CD4-positive, alpha-beta T cell (primary cell): ENCODE measurements at places on chromosomes 2 and 18.

GRCh38 chr2:8472545-8473323 lies 209.1 kb upstream of the ID2 start:
- H3K27ac ChIP-seq, result peak overlapping the region; percentile 66
- no peak overlapping the region for H3K4me3 ChIP-seq
- H3K36me3 ChIP-seq, result no peaks in the 10 kb centered on the region
- H3K27me3 ChIP-seq, result no peaks in the 10 kb centered on the region
- peaks cover 75% of the 10 kb centered on the region for H3K4me1 ChIP-seq

- DNase-seq, result no peak
- no peak overlapping the region for H3K4me3 ChIP-seq
- no peaks in the 10 kb centered on the region for H3K4me1 ChIP-seq
- H3K27ac ChIP-seq, result no peak overlapping the region
- H3K36me3 ChIP-seq, result no peaks in the 10 kb centered on the region
Observed at GRCh38 chr18:44938720-44939665, 258.3 kb downstream of the SETBP1 start.

GRCh38 chr18:63141778-63142176 lies 177.8 kb downstream of the BCL2 start:
- H3K27ac ChIP-seq, result no peak overlapping the region
- peaks cover 24% of the 10 kb centered on the region for H3K36me3 ChIP-seq
- no peak overlapping the region for H3K4me3 ChIP-seq

GRCh38 chr2:230347659-230348305 lies 20.8 kb downstream of the SP140L start:
- H3K36me3 ChIP-seq, result peaks cover 45% of the 10 kb centered on the region
- no peak overlapping the region for H3K4me3 ChIP-seq
- H3K4me1 ChIP-seq, result peaks cover 14% of the 10 kb centered on the region
- no peaks in the 10 kb centered on the region for H3K27me3 ChIP-seq
- DNase-seq, result no peak

DNA sequence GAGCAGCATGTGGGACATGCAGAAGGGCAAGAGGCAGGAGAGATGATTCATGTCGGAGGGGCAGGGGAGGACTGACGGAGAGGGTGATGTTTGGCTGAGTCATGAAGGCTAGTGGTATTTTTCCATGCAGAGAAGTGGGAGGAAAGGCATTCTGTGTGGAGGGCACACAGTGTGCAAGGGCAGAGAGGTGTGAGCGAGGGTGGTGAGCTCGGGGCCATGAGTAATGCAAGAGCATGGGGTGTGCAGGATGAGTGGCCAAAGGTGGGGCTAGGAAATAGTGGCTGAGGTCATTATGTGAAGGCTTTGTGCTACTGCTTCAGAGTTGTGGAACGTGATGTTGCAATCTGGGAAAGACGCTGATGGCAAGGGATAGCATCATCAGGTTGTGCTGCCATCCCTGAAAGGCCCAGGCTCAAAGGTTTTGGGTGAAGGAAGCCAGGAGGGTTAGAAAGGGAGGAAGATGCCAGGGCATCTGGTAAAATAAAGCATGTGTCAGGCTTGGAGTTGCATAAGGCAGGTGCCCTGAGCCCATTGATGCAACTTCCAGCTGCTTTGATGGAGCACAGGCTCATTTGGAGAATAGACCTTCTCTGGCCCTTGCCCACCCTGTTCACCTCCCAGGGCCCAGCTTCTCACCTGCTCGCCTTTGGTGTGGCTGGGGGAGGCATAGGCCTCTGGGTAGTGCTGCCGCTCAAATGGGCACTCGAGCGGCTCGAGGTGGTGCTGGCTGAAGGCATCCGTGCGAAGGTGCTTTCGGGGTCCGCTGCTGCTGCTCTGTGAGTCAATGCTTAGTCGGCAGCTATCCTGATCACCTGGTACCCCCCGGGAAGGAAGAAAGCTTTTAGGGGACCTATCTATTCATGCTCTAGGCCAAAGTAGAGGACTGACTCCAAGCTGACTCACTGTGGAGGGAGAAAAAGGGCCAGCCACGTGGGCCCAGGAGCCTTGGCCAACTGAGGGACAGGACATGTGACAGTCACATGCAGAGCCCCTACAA lies 37.5 kb downstream of the PAX8 start:
- peak; percentile 66 for DNase-seq
- H3K4me3 ChIP-seq, result no peak overlapping the region
- H3K4me1 ChIP-seq, result peaks cover 13% of the 10 kb centered on the region
- no peaks in the 10 kb centered on the region for H3K36me3 ChIP-seq
- no peak overlapping the region for H3K27ac ChIP-seq

- no peak overlapping the region for H3K27ac ChIP-seq
- no peaks in the 10 kb centered on the region for H3K4me1 ChIP-seq
- no peaks in the 10 kb centered on the region for H3K36me3 ChIP-seq
- H3K27me3 ChIP-seq, result no peaks in the 10 kb centered on the region
- H3K4me3 ChIP-seq, result no peak overlapping the region
Observed at GRCh38 chr2:18273205-18273604, 287.2 kb downstream of the RDH14 start.

GRCh38 chr2:71961289-71962027 lies 186.2 kb downstream of the CYP26B1 start:
- no peak for DNase-seq
- H3K4me1 ChIP-seq, result no peaks in the 10 kb centered on the region
- H3K36me3 ChIP-seq, result no peaks in the 10 kb centered on the region
- no peak overlapping the region for H3K27ac ChIP-seq

DNA sequence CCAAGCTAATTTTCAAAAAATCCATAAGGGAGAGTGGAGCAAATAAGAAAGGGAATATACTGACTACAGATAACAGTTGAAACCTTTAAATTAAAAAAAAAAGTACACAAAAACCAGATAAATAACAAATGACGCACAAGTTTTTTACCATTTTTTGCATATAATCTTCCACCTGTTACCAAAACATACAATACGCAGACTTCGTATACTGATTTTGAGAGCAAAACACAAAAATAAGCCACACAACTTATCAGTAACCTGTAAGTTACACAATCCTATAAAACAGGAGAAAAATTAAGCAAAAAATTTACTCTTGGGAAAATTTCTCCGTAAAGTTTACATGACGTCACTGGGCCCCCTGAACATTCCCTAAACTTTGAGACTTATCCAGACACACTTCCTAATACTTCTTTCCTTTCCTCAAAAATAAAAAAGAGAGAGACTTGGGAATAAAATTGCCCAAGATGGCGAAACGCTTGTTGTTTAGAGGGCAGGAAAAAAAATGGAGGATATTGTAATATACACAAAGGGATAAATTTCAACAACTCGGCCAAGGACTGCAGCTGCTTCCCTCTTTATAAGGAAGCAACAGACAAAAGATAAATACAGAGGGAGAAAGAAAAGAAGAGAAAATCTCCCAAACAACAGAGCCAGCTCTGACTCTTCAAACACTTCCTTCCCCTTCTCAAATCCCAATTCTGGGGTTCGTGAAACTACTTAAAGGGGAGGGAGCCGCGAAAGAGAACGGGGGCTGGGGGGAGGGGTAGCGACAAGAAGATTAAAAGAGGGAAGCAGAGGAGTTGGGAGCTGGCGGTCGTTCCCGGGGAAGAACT lies 1.6 kb downstream of the BAZ2B start:
- peaks cover 13% of the 10 kb centered on the region for H3K27me3 ChIP-seq
- no peak for DNase-seq
- peak overlapping the region; percentile 67 for H3K4me3 ChIP-seq
- no peak overlapping the region for H3K27ac ChIP-seq

GRCh38 chr18:49698525-49699025 lies 114.8 kb downstream of the ACAA2 start:
- DNase-seq, result no peak
- H3K36me3 ChIP-seq, result no peaks in the 10 kb centered on the region
- no peak overlapping the region for H3K4me3 ChIP-seq
- H3K27ac ChIP-seq, result no peak overlapping the region
- no peaks in the 10 kb centered on the region for H3K27me3 ChIP-seq

GRCh38 chr2:106192752-106193689 lies 1.1 kb downstream of the UXS1 start:
- H3K36me3 ChIP-seq, result no peaks in the 10 kb centered on the region
- H3K4me1 ChIP-seq, result peaks cover 53% of the 10 kb centered on the region
- H3K27ac ChIP-seq, result peak overlapping the region; percentile 71

DNA sequence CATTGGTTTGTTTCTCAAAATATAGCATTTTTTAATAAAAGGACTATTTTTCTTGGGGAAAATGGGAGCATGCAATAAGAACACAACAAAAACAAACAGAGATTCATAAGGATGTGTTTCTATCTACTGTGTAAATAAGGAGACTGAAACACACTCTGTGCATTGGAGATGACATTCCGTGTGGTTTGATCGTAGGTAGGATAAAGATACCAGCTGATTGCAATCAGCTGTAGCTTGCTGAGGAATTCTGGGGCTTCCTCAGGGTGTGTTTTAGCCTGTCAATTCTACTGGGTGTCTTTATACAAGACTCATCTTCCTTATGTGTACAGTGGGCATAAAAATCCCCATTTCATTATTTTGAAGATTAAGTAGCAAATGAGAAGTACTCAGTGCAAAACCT lies 591.6 kb downstream of the DSC3 start:
- no peaks in the 10 kb centered on the region for H3K27me3 ChIP-seq
- H3K36me3 ChIP-seq, result no peaks in the 10 kb centered on the region
- H3K27ac ChIP-seq, result no peak overlapping the region
- no peak for DNase-seq

DNA sequence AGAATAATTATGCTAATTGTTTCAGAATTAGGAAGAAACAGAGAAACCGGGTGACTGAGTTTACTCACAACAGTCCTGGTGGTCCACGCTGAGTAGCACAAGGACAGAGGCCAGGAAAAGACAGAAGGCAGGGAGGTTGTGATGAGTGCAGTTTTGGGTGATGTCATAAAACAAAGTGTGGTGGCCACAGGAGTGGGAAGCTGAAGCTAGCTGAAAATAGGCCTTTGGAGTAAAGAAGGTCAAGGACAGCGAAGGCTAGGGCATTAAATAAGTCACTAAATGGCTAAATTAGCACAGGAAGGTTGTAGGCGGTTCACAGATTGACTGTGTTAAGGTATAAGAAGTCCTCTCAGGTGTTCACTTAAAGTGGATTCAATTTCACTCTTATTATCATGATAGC lies 120.9 kb upstream of the TTN start:
- DNase-seq, result no peak
- no peak overlapping the region for H3K4me3 ChIP-seq
- H3K36me3 ChIP-seq, result no peaks in the 10 kb centered on the region
- no peaks in the 10 kb centered on the region for H3K27me3 ChIP-seq
- H3K27ac ChIP-seq, result no peak overlapping the region

- H3K4me1 ChIP-seq, result peaks cover 92% of the 10 kb centered on the region
- H3K36me3 ChIP-seq, result no peaks in the 10 kb centered on the region
- H3K27ac ChIP-seq, result no peak overlapping the region
- DNase-seq, result no peak
Observed at GRCh38 chr2:28619213-28620196, 123.6 kb downstream of the PLB1 start.

- H3K36me3 ChIP-seq, result no peaks in the 10 kb centered on the region
- no peaks in the 10 kb centered on the region for H3K27me3 ChIP-seq
- H3K4me1 ChIP-seq, result no peaks in the 10 kb centered on the region
- H3K4me3 ChIP-seq, result no peak overlapping the region
- no peak for DNase-seq
Observed at GRCh38 chr18:59835605-59836379, 64.0 kb upstream of the PMAIP1 start.

GRCh38 chr2:224333726-224334482 lies 68.0 kb downstream of the FAM124B start:
- H3K27me3 ChIP-seq, result peaks cover 2% of the 10 kb centered on the region
- no peak overlapping the region for H3K27ac ChIP-seq
- no peak for DNase-seq
- H3K4me1 ChIP-seq, result no peaks in the 10 kb centered on the region
- no peaks in the 10 kb centered on the region for H3K36me3 ChIP-seq
- no peak overlapping the region for H3K4me3 ChIP-seq

- no peak overlapping the region for H3K4me3 ChIP-seq
- no peaks in the 10 kb centered on the region for H3K36me3 ChIP-seq
- no peak overlapping the region for H3K27ac ChIP-seq
- H3K27me3 ChIP-seq, result no peaks in the 10 kb centered on the region
Observed at GRCh38 chr2:219273937-219274336, 5.2 kb upstream of the DNAJB2 start.

DNA sequence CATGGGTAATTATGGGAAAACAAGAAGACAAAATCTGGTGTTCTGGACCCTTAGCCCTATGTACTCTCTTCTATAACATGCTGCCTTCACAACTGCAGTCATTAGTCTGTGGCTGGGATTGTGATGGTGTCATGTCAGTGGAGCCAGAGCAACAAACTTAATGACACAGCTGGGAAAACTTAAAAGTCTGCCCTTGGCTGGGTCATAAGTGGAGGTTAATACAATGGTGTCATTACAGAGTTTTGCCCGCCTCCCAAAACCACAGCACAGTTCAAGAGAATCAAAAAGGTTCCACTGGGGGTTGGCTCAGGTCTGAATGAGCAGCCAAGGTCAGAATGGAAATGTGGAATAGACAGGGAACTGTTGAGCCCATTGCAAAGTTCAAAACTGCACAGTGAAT lies 455.7 kb upstream of the PIK3C3 start:
- H3K27me3 ChIP-seq, result no peaks in the 10 kb centered on the region
- no peaks in the 10 kb centered on the region for H3K36me3 ChIP-seq
- no peaks in the 10 kb centered on the region for H3K4me1 ChIP-seq
- H3K27ac ChIP-seq, result no peak overlapping the region
- no peak overlapping the region for H3K4me3 ChIP-seq

DNA sequence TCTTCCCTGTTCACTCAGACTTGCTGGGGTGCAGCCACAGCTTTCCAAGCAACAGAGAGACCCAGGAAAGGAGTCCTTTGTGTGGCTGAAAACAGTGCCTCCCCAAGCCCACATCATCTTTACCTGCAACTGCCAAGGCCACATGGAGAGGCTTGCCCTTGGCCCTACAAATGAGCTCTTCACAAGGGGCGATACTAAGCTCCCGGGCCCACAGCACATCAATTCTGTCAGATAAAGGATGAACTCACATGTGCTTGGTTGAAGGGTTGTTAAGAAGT lies 42.3 kb upstream of the SH3RF3 start:
- peaks cover 4% of the 10 kb centered on the region for H3K4me1 ChIP-seq
- H3K36me3 ChIP-seq, result no peaks in the 10 kb centered on the region
- H3K4me3 ChIP-seq, result no peak overlapping the region
- DNase-seq, result no peak

DNA sequence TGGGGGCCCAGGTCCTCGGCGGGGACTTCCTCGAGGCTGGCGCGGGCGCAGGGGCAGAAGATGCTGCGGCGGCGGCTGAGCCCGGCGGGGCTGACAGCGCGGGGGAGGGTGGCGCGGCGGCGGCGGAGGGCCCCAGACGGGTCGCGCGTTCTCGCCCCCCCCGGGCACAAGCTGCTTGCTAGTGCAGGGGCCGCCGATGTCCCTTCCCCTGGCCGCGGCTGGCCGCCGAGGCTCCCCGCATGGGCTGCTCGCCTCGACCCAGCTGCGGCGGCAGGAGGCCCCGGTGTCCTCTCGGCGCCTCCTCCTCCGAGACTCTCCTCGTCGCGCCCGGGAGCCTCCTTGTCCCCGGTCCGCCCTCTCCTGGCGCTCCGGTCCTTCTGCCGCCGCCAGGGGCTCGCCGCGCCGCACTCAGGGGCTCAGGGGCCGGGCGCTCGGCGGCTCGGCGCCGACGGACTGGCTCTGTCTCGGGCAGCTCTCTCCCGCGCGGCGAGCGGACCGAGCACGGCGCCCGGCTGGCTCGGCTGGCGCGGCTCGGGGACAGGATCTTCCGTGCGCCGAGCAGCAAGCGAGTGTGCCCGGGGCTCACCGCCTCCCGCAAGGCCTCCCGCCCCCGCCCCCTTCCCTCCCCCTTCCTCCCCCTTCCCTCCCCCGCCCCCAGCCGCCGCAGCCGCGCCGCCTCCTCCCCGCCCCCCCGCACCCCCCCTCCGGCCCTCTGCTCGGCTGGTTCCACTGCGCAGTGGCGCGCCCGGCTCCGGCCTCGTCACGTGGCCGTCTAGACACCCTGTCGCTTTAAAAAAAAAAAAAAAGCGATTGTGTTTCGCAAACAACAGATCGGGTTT lies 902 bp upstream of the SMAD7 start:
- H3K36me3 ChIP-seq, result peaks cover 2% of the 10 kb centered on the region
- H3K4me3 ChIP-seq, result peak overlapping the region; percentile 91
- H3K27me3 ChIP-seq, result no peaks in the 10 kb centered on the region
- H3K4me1 ChIP-seq, result peaks cover 63% of the 10 kb centered on the region
